ENCODE measurements at places on chromosomes 2 and 18.

DNA sequence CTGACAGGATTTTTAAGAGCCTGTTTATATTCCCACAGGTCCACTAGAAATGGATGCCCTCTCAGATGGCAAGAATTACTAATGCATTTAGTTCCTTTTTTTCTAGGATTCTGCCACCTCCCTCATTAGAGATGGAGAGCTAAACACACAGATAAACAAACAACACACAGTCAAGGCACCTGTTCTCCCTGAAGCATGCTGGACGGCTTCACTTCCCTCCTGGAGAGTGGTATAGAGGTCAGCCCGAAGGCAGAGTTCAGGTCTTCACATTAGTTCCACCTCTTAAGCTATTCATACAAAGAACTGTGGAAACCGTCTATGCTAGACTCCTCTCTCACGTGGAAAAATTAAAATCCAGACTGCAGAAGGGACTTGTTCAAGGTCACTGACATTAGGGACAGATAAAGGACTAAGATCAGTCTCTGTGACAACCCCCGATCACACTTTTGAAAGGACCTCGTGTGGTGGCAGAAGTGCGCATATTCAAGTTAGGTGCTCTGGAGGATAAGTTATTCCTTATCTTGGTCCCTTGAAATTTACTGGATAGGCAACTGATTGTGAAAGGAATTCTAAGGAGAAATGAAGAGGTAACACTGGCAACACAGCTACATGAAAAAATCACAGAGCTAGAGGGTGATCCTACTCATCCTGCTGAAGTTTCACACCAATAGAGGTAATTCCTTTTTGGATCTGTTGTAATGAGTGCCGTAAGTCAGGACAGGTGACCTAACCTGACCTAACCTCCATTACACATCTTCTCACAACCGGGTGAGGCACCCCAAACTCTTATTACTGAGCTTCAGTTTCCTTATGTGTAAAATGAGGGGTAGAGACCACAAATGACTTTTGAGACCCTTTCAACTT is 75.1 kb downstream of the SPRED2 start:
- no peak for DNase-seq

DNA sequence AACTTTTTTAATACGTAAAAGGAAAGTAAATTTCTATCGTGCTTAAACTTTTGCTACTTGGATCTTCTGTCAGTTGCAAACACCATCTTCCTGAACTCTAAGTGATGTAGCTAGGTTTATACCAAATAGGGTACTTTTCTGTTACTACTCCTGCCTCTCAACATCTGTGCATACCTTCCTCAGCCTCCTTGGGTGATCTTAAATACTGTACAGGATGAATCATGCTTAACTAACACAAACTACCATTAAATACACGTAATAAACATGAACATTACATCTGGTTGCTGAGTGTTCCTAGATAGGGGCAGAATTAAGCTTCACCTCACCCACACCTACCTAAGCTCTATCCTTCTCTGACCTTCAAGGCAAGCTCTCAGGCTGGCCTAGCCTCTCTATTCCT is 398.0 kb downstream of the TXNL1 start:
- no peak for DNase-seq

DNA sequence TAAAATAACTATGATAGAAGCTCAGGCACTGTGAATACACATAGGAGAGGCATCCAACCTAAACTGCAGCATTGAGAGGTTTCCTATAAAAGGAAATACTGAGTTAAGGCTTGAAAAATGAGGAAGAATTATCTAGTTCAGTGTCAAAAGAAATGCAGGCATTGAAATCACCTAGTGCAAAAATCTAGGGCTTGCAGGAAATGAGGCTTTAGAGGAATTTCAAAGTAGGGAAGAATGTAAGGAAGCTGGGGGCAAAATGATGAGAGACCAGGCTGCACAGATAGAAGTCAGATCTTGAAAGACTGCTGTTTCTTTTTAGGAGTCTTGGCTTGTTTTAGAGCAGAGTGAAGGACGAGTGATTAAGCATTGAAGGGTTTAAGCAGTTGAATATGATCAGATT is 28.1 kb upstream of the SCYGR2 start:
- no peak for DNase-seq

DNA sequence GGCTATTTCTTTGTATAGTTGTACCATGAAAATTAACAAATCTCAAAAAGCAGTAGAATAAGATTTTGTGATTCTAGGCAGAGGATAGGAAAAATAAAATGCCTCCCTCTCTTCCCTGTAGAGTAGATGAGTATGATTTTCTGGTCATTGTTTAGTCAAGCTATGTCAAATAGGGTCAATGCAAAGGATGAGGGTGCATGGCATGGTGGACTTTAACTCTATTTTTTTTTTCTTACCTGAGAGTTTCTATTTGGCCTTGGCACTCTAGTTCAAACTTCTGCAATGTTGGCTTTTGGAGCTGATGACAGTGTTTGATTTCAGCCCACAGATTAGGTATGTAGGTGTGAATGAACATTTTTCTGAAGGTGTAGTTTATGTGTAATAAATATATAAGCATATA is 224.5 kb downstream of the TRIB2 start:
- DNase-seq, result no peak

DNA sequence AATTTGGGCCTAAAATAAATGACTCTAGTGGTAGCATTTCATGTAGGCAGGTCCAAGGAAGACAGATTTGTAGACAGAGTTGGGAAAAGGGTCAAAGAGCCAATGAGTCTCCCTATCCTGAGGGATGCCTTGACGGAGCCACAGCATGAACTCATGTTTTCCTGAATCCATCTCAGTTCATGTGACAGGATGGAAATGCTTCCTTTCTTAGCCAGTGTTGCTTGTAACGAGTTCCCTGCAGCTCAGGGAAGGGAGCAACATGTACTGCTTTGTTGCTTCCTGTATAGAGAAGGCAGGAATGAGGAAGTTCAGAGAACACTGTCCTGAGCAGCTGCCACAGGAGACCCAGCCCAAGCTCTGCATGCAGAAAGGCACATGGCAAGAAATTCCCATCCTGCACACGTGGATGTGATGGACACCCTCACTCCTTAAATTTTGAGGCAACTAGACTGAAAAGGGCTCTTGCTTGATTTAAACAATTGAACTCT is 27.9 kb downstream of the TMEM17 start:
- no peak for DNase-seq

DNA sequence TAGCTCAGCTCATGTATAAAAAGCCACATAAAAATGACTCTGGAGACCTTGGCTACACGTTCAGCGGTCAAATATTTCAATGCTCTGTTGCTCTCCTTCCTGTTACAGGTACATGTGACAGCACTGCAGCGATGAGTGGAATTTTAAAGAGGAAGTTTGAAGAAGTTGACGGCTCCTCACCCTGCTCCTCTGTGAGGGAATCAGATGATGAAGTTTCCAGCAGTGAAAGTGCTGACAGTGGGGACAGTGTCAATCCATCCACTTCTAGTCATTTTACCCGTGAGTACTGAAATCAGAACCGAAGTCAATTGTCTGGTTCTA is 125.4 kb downstream of the CSRNP3 start:
- no peak for DNase-seq

GRCh38 chr2:7986431-7986830 is 695.4 kb upstream of the ID2 start:
- DNase-seq, result no peak

DNA sequence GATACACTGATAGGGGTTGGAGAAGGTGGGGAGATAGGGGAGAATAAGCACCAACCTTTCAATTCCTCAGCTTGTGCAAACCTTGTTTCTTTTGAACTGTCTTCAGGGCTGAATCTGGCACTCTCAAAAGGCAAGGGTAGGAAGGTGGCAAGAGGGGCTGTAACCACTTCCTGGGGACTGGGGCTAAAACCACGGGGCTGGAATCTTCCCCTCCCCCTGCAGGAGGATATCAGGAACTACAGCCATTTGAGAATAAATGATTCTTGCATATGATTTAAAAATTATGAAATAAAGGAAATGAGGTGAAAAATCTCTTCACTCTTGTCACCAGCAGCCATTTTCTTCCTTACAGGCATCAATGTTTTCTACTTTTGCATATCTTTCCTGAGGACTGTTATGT is 50.8 kb downstream of the ATOH8 start:
- no peak for DNase-seq

GRCh38 chr2:241390301-241391206 is 34.5 kb downstream of the FARP2 start:
- no peak for DNase-seq

GRCh38 chr2:175855794-175856453 is 146.1 kb downstream of the LNPK start:
- DNase-seq, result no peak

- DNase-seq, result no peak
Observed at GRCh38 chr2:179059026-179059700, 9.2 kb upstream of the CCDC141 start.

GRCh38 chr2:8376603-8377410 is 305.0 kb upstream of the ID2 start:
- no peak for DNase-seq

GRCh38 chr2:29139152-29139551 is 23.9 kb downstream of the CLIP4 start:
- DNase-seq, result no peak

DNA sequence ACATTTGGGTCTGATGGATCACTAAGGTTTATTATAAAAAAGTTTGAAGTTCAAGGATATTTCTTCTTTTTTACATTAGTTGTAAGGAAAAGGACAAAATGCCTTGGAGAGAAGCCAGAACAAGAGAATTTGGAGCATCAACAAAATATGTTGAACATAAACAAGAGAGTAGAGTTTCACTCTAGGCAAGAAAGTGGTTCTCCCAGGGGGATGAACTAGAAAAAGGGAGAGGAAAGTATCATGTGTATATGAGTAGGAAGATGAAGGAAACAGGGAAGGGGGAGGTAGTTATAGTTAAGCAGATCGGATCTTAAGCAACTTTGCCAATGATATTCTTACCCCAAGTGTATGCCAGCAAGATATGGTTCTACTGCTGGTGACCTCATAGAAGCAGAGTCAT is 63.8 kb upstream of the GALNT3 start:
- DNase-seq, result no peak

- no peak for DNase-seq
Observed at GRCh38 chr2:223232896-223233295, 180.9 kb downstream of the KCNE4 start.

- DNase-seq, result no peak
Observed at GRCh38 chr18:8140841-8141501, 468.3 kb upstream of the RAB12 start.

DNA sequence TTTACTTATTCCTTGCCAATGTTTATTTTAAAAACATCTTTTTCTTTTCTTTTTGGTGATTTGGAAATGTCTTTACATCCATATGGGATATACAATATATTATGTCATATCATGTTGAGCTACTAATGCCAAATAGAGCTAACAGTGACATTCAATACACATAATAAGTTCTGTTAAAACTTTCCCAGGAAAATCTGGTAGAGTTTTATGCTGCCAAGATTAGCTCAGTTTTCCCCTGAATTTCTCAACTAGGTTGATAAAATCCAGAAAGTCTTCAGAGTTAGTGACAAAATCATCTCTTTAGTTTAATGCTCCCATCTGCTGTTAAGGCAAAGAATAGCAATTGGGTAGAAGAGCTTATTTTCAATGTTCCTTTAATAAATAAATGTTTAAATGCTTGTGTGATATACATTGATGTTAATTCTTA is 9.9 kb downstream of the COL3A1 start:
- DNase-seq, result no peak

DNA sequence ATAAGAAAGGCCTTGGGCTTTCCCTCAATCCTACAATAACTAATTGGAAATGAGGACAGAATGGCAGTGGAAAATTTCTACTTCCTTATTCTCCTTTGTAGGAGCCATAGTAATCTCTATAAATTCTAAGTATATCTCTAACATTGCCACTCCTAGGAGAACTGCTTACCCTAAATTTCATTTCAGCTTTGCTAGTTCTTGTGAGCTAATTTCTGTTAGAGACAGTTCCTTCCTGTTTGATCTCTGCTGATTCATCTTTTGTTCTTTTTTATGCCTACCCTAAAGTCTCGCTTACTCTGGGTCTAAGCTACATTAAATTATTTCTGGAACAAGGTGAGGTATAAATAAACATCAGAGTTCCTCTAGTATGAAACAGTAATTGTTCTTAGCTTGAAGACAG is 25.7 kb downstream of the ABHD3 start:
- DNase-seq, result no peak

GRCh38 chr2:37713258-37713700 is 41.8 kb upstream of the CDC42EP3 start:
- DNase-seq, result peak; percentile 43

DNA sequence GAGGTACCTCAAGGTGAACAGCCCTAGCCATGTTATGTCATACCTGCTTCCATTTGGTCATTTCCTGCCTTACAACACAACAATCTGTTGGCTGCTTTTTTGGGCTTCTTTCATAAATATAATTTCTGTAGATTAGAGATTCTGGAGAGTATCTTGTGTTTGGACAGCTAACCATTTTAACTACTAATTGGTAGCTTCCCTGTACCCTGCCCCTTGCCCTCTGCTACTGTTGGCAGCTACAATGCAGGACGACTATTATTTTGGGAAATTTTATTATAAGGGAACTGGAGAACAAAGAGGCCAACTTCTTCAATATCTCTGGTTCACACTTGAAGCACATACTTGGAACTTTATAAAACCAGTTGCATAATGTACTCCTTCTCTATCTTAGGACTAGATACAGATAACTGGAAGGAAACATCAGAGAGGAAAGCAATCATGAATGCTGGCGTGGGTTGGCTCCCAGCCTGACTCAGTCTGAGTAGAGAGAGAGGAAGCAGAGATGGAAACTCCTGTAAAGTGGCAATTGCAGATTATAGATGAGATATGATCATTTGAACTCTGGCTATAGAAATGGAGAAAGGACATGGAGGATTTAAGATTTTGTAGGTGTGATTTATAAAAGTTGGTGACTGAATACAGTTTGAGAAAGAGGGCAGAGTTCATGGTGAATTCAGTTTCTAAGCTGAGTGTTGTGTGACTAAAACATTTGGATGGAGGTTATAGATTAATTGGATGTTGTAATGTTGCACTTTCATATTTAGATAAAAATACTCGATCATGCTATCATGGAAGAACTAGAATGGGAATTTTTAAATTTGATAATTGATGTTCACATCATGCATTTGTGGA is 74.5 kb downstream of the MDH1 start:
- DNase-seq, result no peak

Measured in amniotic stem cell (primary cell).